Neural progenitor cell (in vitro differentiated cells): ENCODE measurements at places on chromosomes 1 and 21.

DNA sequence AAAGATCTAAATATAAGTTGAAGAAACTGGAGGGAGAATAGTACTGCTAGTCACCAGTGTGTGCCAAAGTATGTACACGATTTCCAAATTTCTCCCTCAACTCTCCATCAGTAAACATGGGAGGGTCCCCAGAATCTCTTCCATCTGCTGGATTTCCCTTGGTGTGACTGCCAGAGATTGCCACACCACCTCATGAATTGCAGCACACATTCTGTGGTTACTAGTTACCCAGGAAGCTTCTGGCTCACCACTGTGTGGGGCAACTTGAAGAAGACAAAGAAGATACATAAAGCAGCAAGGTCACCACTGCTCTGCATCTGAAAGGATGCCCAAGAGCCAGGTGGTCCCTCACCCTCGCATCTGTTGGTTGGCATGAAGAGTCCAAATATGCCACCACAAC is 191.7 kb upstream of the ESRRG start:
- no peaks in the 10 kb centered on the region for H3K36me3 ChIP-seq
- no peaks in the 10 kb centered on the region for H3K27me3 ChIP-seq
- H3K4me1 ChIP-seq: no peaks in the 10 kb centered on the region
- H3K27ac ChIP-seq: no peak overlapping the region
- DNase-seq: no peak

- H3K27me3 ChIP-seq: peaks cover 21% of the 10 kb centered on the region
- DNase-seq: peak; percentile 85
- no peak overlapping the region for H3K4me3 ChIP-seq
These were observed 74.6 kb downstream of the DMRTA2 start for GRCh38 chr1:50348449-50349241.

DNA sequence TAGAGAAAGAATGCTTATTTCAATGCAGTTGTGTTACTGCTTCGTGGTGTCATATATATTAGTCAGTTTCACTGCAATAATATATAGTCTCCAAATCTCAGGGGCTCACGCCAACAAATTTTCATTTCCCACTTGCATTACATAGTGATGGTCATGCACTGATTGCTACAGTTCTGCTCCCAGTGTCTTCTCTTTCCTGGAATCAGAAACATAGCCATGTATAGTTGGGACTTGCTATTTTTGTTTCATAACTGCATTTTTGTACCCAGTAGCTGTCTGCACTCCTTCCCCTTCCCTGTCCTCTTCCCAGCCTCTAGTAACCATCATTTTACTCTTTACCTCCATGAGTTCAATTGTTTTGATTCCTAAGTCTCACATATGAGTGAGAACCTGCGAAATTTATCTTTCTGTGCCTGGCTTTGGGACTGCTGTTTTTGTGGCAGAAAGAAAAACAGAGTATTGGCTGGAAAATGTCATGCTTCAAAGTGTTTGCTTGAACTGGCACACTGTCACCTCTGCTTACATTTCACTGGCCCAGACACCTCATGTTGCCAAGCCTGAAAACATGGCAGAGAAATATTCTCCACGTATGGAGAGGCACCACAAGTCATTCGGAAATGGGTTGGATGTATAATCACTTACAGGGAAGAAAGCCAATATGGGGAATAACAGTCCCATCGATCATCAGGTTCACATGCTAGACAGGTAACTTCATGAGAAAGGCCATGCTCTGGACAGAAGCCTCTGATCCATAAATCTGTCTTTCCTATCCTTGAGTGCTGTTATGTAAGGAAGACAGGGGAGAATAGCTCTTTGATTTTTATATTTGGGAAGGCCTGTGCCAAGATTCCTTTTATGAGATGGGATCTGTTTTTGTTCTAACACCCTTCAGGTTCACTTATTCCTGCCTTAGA is 60.4 kb upstream of the BACH1 start:
- peaks cover 4% of the 10 kb centered on the region for H3K4me1 ChIP-seq
- no peak overlapping the region for H3K4me3 ChIP-seq
- H3K36me3 ChIP-seq: no peaks in the 10 kb centered on the region
- DNase-seq: no peak

DNA sequence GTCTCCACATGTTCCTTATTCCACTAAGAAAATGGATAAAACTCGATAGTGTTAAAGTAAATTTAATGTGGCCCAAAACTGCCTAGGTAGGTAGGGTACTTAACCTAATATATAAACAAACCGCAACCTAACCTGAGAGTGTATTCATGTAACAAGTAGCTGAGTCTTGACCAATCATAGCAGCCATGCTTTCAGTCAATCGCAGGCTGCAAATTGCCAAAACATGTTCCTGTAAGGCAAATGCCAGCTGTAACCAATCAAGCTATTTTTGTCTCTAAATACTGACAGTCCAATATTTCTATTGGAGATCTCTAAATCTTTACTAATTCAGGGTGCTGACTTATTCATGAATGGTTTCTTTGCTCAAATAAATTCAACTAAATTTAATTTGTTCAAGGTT is 3.1 kb upstream of the HMGCS2 start:
- no peak overlapping the region for H3K27ac ChIP-seq
- H3K4me3 ChIP-seq: no peak overlapping the region
- H3K36me3 ChIP-seq: no peaks in the 10 kb centered on the region
- peaks cover 47% of the 10 kb centered on the region for H3K4me1 ChIP-seq
- no peak for DNase-seq

- no peaks in the 10 kb centered on the region for H3K36me3 ChIP-seq
- H3K4me3 ChIP-seq: no peak overlapping the region
- DNase-seq: no peak
- no peak overlapping the region for H3K27ac ChIP-seq
These were observed 156.8 kb downstream of the FASLG start for GRCh38 chr1:172815740-172816139.

GRCh38 chr1:224433041-224433691 is 1.4 kb downstream of the WDR26 start:
- H3K27ac ChIP-seq: peak overlapping the region; percentile 38
- H3K4me1 ChIP-seq: peaks cover 33% of the 10 kb centered on the region
- H3K27me3 ChIP-seq: no peaks in the 10 kb centered on the region
- peak; percentile 39 for DNase-seq
- peaks cover 10% of the 10 kb centered on the region for H3K36me3 ChIP-seq
- H3K4me3 ChIP-seq: peak overlapping the region; percentile 91

- no peak overlapping the region for H3K4me3 ChIP-seq
- no peak for DNase-seq
- H3K27me3 ChIP-seq: no peaks in the 10 kb centered on the region
- no peaks in the 10 kb centered on the region for H3K36me3 ChIP-seq
- peaks cover 7% of the 10 kb centered on the region for H3K4me1 ChIP-seq
These were observed 53.8 kb upstream of the HPDL start for GRCh38 chr1:45272913-45273371.
